Neural crest cell (in vitro differentiated cells): ENCODE measurements at places on chromosomes 7 and 10. TPM values are rescaled to one million over a fixed set of nuclear protein-coding genes. Genes with fewer than 3 reads are reported as not detected.
A peak's percentile ranks its signal among the peaks of the same experiment; 100 is the strongest.

DNA sequence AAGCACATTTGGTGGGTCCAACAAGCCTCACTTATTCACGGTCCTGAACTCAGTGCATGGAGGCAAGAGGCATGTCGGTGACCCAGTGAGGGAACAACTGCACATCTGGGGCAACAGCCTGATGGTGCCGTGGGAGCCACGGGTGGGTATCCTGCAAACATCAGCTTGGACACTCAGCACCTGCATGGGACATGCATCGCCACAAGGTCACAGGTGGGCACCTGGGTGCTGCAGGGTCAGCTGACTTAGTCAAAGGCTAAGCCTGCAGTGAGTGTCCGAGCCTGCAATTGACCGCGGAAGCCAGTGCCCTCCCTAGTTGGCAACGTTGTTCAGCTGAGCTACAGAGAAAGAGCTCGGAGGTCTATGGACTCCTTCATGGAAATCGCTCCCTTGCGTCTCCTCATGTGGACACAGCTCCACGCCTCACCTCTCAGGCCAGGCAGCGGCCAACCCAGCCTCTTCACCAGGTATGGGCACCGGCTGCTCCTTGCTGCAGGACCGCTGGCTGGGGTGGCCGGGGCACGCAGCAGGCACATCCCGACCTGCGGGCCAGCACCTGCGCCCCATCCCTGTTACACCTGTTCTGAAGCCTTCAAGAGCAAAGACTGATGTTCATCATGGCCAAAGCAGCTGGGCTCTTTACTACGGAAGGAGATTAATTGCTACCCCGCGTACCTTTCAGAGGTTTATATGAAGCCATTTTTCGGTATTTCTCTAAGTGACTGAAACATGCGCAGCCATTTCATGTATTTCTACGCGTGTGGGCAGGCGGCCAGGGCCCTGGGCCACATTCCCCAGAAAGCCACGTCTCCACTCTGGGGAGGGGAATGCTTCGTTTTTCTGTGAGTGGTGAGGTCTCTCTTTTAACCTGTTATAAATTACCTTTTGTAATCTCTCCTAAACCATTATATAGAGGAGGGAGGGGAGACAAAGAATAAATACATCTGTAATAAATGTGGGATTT is 380.7 kb downstream of the DNAJB6 start:
- no peaks in the 10 kb centered on the region for H3K27me3 ChIP-seq
- H3K4me1 ChIP-seq, result peaks cover 13% of the 10 kb centered on the region
- no peak for DNase-seq
- H3K36me3 ChIP-seq, result no peaks in the 10 kb centered on the region

GRCh38 chr7:82019551-82020475 is 250.0 kb upstream of the HGF start:
- no peak overlapping the region for H3K27ac ChIP-seq
- H3K36me3 ChIP-seq, result no peaks in the 10 kb centered on the region
- no peak overlapping the region for H3K4me3 ChIP-seq

The SLC18A3 gene
- 16.7 and 17.9 TPM in 2 replicates for total RNA-seq

DNA sequence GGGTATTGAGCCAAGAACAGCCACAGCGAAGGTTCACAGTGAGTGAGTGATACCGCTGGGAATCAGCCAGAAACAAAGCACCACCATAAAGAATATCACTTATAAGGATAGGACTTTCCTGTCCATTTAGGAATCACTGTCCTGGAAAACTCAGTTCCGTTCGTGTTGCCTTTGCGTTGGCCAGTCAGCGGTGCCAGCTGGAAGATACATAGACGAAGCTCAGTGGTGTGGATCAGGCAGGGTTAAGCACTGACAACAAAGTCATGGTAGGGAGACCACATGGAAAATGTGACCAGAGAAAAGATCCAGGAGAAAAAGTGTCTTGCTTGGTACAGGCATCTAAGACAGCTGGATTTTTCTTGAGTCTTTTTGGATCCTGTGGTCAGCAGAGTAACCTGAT is 579.7 kb upstream of the DPP6 start:
- no peak overlapping the region for H3K4me3 ChIP-seq
- no peak overlapping the region for H3K27ac ChIP-seq
- H3K4me1 ChIP-seq, result no peaks in the 10 kb centered on the region
- no peaks in the 10 kb centered on the region for H3K27me3 ChIP-seq

- H3K36me3 ChIP-seq, result peaks cover 3% of the 10 kb centered on the region
- H3K27ac ChIP-seq, result no peak overlapping the region
- peaks cover 5% of the 10 kb centered on the region for H3K4me1 ChIP-seq
These were observed 66.1 kb upstream of the AQP1 start for GRCh38 chr7:30845426-30846135.

The THNSL1 gene
- total RNA-seq, result 6.3 and 6.5 TPM in 2 replicates

- H3K27me3 ChIP-seq, result no peaks in the 10 kb centered on the region
- no peaks in the 10 kb centered on the region for H3K4me1 ChIP-seq
- no peak overlapping the region for H3K27ac ChIP-seq
- no peak for DNase-seq
These were observed 26.0 kb downstream of the EGFR start for GRCh38 chr7:55044791-55045190.

DNA sequence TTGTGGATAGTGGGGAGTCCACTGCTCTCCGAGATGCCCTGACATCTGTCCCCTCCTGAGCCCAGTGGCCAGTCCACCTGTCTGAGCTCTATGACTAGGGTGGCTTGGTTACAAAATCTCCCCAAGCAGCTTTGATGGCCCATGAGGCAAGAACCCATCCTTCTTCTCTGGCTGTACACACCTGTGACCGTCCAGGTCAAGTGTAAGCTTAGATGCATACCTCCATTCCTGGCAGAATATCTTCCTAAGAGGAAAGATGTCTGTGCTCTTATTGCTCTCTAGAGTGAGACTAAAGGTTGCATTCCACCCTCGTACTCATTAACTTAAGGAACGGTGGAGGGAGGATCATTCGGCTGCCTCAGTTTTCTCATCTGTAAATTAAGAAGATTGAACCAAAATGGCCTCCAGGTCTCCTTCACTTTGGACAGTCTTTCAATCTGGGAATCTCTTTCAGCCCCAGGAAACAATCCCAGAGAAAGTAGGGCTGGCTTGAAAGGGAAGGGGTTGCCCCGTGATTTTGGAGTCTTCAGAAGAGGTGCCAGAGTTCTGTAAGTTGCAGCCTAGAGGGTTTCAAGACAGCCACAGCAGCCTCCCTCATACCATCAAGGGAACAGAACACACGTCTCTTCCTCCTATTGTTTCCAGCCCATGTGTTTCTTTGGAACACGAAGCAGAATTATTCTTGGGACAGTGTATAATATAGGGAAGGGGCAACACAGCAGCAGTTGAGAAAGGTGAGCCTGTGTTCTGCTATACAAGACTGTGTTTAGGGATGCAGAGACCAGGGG is 5.5 kb downstream of the HOXA4 start:
- peaks cover 99% of the 10 kb centered on the region for H3K27me3 ChIP-seq
- H3K27ac ChIP-seq, result no peak overlapping the region
- H3K36me3 ChIP-seq, result no peaks in the 10 kb centered on the region
- peak overlapping the region; percentile 83 for H3K4me3 ChIP-seq

The RAPGEF5 gene
- 5.4 and 6.0 TPM in 2 replicates for total RNA-seq

DNA sequence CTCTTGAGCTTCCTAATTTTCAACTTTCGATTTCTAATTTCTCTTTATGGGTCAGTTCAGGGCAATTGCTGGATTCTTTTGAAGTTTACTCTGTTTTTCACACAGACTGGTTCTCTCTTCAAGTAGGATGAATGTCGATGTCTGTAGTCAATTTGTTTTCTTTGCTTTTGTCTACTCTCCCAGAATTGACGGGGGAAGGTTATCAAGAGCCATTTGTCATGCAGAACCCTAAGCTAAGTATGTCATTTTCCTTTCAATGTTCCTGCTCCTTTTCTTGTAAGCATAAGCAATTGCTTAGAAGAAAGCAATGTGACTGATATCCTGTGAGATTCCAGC is 53.7 kb downstream of the SLC39A12 start:
- DNase-seq, result no peak
- H3K27me3 ChIP-seq, result no peaks in the 10 kb centered on the region
- no peaks in the 10 kb centered on the region for H3K36me3 ChIP-seq
- peaks cover 15% of the 10 kb centered on the region for H3K4me1 ChIP-seq

GRCh38 chr10:62130948-62131347 is 137.7 kb downstream of the RTKN2 start:
- H3K27ac ChIP-seq, result no peak overlapping the region
- DNase-seq, result no peak
- H3K36me3 ChIP-seq, result peaks cover 7% of the 10 kb centered on the region

GRCh38 chr7:137446025-137446424 is 102.5 kb upstream of the PTN start:
- H3K27ac ChIP-seq, result no peak overlapping the region
- H3K4me3 ChIP-seq, result no peak overlapping the region
- H3K4me1 ChIP-seq, result peaks cover 32% of the 10 kb centered on the region
- peaks cover 16% of the 10 kb centered on the region for H3K36me3 ChIP-seq
- DNase-seq, result no peak
